ENCODE measurements at places on chromosomes 5 and 9. TPM values are rescaled to one million over a fixed set of nuclear protein-coding genes. Genes with fewer than 3 reads are reported as not detected.
A peak's percentile ranks its signal among the peaks of the same experiment; 100 is the strongest.

DNA sequence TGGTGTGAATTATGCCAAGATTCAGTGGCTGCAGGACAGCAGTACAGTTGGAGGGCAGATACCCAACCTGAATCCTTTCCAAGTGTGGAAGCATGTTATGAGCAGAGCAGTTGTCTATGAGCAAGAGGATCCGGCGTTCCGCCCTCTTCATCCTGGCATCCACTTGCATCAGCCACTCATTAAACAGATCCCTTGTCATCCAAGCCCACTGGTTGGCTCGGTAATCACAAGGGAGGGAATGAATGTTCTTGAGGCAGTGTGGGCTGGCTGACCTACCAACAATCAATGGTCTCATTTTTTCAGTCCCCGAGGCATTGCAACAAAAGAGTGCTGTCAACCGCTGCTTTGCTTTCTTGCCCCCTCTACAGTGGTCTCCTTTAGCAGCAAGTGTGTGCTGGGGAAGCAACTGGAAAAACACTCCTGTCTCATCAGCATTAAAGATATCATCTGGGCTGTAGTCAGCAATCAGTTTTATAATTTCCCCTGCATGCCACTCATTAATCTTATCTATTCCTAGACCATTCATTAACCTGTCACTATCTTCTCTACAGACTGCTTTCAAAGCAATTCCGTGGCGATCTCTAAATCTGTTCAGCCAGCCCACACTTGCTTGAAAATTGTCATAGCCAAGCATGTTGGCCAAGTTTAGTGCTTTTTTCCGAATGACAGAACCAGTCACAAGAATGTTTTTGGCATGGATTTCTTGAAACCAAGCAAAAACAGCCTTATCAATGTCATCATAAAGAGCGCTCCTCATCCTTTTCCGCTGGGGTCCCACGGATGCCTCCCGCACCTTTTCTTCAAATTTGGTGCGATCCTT is 4.9 kb downstream of the TIGD6 start:
- DNase-seq: no peak

DNA sequence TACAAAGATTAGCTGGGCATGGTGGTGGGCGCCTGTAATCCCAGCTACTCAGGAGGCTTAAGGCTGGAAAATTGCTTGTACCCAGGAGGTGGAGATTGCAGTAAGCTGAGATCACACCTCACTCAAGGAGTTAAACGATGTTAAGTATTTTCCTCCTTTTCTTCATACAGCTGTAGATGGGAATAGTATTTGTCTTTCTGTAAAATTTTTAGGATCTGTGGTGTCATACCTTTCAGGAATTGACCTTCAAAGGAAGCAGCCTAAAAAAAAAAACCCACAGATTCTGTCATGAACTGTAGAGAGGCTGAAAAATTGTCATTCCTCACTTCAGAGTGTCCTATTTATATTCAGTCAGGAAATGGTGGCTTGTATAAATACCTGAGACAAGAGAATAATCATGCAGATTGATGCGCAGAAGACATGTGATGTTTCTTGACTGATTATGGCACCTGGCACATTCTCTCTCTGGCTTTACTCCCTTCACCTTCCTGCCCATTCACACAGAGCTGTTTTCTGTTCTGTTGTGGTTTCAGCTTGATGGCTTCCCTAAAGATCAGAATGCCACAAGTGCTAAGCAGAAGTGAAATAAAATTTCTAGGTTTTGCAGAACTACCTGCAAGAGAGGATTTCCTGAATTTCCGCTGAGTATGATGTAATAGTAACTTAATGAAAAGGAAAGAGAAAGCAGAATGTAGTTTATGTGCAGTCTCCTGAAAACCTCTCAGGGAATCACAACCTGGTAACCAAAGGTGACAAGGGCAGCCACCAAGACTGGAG is 3.8 kb downstream of the IFNA1 start:
- no peak for DNase-seq

GRCh38 chr9:129472651-129473102 is 148.2 kb downstream of the C9orf50 start:
- no peak for DNase-seq

Gene DAB2IP
- not detected for total RNA-seq

DNA sequence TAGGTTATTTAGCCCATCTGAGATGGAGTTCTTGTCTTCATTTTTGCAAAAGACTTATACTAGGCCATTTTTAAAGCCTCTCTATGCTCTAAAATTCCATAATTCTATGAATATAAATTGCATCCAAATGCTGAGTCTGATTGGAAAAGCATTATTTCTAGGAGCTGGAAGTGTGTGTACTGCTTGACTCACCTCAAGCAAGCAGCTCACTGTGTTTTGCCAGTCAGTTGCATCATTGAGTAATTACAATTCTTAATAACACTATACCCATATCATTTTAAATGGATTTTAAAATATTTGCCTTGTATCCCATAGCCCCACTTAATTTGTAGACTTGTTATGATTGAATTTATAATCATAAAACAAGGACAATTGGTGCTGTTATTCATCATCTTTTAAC is 161.0 kb downstream of the PAM start:
- DNase-seq: no peak

- no peak for DNase-seq
These were observed 7.8 kb downstream of the ZFP62 start for GRCh38 chr5:180853121-180853847.

DNA sequence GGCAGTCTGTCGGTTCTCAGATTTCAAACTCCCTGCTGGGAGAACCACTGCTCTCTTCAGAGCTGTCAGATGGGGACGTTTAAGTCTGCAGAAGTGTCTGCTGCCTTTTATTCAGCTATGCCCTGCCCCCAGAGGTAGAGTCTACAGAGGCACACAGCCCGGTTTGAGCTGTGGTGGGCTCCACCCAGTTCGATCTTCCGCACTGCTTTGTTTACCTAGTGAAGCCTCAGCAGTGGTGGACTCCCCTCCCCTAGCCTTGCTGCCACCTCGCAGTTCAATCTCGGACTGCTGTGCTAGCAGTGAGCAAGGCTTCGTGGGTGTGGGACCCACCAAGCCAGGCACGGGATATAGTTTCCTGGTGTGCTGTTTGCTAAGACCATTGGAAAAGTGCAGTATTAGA is 8.0 kb downstream of the SLC27A6 start:
- no peak for DNase-seq

Gene PCDHA9
- not detected for total RNA-seq

Gene SPINK4
- not detected for total RNA-seq

DNA sequence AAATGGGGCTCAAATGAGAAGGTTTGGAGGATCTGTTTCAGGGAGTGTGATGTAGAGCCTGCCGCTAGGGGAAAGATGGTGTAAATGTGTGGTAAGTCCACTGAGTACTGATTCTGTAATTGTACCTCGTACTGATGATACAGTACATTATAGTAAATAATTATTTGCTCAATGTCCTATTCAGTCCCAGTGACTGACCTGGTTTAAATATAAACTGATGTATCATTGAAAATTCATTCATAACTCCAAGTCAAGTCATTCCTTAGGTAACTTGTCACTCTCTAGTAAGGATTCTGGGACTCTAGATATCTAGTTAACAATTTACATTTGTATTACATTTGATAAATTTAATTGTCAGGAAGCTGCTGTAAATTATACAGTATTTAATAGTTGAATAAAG is 667.3 kb downstream of the DTWD2 start:
- DNase-seq: no peak

Gene PCDHGA9
- 0.23 TPM for total RNA-seq

Gene HINT2
- 49.4 TPM for total RNA-seq

Gene GMCL2
- total RNA-seq: not detected

Gene IPPK
- 11.5 TPM for total RNA-seq

DNA sequence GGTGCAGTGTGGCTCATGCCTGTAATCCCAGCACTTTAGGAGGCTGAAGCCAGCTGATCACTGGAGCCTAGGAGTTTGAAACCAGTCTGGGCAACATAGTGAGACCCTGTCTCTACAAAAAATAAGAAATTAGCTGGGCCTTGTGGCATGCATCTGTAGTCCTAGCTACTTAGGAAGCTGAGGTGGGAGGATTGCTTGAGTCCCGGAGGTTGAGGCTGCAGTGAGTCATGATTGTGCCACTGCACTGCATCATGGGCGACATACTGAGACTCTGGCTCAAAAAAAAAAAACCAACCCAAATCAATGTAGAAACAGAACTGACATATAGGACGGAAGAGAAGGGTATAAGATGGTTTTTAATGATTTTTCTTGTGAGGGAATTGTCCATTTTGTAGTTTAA is 27.7 kb downstream of the G3BP1 start:
- DNase-seq: no peak

- DNase-seq: no peak
These were observed 492 bp upstream of the FAM169A start for GRCh38 chr5:74866596-74867162.

- no peak for DNase-seq
These were observed 87.4 kb upstream of the CD180 start for GRCh38 chr5:67283988-67284487.

- DNase-seq: no peak
These were observed 131.8 kb downstream of the TLE1 start for GRCh38 chr9:81557452-81558090.

- no peak for DNase-seq
These were observed 1.0 kb upstream of the ERCC6L2 start for GRCh38 chr9:95874303-95874988.

- no peak for DNase-seq
These were observed 7.2 kb downstream of the NINJ1 start for GRCh38 chr9:93126825-93127368.

- no peak for DNase-seq
These were observed 12.8 kb upstream of the SLC2A8 start for GRCh38 chr9:127384016-127384730.

Gene ADAMTSL1
- total RNA-seq: not detected

Gene CMBL
- total RNA-seq: 0.23 TPM

DNA sequence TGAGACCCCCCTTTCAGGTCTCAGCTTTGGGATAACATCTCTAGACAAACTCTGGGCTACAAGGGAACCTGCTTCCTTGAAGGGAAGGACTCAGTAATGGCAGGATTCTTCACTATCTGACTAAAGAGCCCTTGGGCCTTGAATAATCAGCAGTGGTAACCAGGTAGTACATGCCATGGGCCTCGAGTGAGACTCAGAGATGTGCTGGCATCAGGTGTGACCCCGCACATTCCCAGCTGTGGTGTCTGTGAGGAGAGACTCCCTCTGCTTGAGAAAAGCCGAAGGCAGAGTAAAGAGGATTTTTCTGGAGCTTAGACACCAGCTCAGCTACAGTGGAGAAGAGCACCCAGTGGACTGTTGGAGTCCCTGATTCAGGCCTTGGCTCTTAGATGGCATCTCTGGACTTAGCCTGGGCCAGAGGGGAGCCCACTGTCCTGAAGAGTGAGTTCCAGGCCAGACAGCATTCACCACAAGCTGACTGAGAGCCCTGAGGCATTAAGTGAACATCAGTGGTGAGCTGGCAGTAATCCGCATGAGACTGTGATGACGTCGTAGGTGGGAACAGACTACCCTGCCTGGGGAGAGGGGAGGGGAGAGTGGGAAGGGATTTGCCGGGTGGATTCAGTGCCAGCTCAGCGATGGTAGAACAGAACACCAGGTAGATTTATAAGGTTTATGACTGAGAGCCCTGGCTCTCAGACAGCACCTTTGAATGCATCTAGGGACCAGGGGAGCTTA is 5.3 kb upstream of the ZNF782 start:
- no peak for DNase-seq

GRCh38 chr5:37886242-37886905 is 46.5 kb upstream of the GDNF start:
- no peak for DNase-seq

Gene NR6A1
- 1.8 TPM for total RNA-seq

GRCh38 chr5:82312373-82312856 is 34.3 kb upstream of the RPS23 start:
- peak; percentile 20 for DNase-seq

Gene IFNA13
- not detected for total RNA-seq

DNA sequence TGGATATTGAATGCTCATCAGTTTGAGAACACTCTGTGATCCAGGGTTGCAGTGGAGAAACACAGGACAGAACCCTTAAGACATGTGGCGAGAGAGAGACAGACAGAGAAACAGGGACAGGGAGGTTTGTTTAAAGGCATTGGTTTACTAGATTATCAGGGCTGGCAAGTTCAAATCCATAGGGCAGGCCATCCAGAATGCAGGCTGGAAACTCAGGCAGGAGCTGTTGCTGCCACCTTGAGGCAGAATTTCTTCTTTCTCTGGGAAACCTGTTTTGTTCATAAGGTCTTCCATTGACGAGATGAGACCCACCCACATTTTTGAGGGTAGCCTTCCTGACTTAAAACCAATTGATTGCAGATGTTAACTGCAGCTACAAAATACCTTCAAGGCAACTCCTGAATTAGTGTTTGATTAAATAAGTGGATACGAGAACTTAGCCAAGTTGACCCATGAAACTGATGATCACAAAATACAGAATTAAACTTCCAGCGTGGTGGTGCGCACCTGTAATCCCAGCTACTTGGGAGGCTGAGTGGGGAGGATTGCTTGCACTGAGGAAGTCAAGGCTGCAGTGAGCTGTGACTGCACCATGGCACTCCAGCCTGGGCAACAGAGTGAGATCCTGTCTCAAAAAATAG is 55.9 kb downstream of the NSUN2 start:
- DNase-seq: no peak

DNA sequence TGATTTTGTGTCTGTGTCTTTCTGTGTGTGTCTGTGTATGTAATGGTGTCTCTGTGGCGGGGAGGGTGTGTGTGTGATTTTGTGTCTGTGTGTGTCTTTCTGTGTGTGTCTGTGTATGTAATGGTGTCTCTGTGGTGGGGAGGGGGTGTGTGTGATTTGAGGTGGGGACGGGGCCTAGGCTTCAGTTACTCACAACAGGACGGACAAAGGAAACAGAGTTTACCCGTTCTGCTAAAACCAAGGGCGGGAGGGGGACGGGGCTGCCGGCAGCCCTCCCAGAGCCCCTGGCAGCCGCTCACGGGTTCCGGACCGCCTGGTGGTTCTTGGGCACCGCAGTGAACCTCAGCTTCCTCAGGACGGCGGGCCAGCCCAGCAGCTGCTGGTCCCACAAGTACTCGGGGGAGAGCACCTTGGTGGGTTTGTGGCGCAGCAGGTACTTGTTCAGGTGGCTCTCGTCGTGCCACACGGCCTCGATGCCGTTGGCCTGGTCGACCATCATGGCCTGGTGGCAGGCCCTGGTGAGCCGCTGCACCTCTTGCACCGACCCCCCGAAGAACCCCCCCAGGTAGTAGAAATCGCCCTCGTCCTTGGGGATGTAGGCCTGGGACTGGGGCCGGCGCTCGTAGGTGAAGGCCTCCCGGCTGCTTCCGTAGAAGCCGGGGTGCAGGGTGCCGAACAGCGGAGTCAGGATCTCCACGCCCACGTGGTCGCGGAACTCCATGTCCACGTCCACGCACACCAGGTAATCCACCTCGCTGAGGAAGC is 19.4 kb downstream of the ABO start:
- DNase-seq: no peak
